Uterine smooth muscle cell (primary cell): ENCODE measurements at places on chromosomes 12 and 14. TPM values are rescaled to one million over a fixed set of nuclear protein-coding genes. Genes with fewer than 3 reads are reported as not detected.

SOX5 gene
- 15.7 and 18.2 TPM in 2 replicates for total RNA-seq

RDH12 gene
- total RNA-seq: under 0.01 TPM in 1 of 2 replicates, not detected in the other

HHIPL1 gene
- total RNA-seq: 4.5 and 11.2 TPM in 2 replicates

ADAM20 gene
- 1.00 and 1.1 TPM in 2 replicates for total RNA-seq

CD27 gene
- total RNA-seq: 0.12 TPM in 1 of 2 replicates, not detected in the other

RHEBL1 gene
- 0.62 and 1.8 TPM in 2 replicates for total RNA-seq

KCNA1 gene
- under 0.01 TPM in 1 of 2 replicates, not detected in the other for total RNA-seq

LRRC9 gene
- total RNA-seq: under 0.01 TPM in 1 of 2 replicates, not detected in the other

MGP gene
- 4.0 and 45.0 TPM in 2 replicates for total RNA-seq

AICDA gene
- total RNA-seq: not detected in 2 replicates

PPP4R4 gene
- total RNA-seq: 3.2 and 4.9 TPM in 2 replicates

PACS2 gene
- total RNA-seq: 34.5 and 65.5 TPM in 2 replicates

KRT8 gene
- 7.7 and 9.7 TPM in 2 replicates for total RNA-seq

SLC6A12 gene
- not detected in 2 replicates for total RNA-seq

AQP6 gene
- 0.12 TPM in 1 of 2 replicates, not detected in the other for total RNA-seq

TNS2 gene
- 27.6 and 30.5 TPM in 2 replicates for total RNA-seq

TAS2R46 gene
- 2.6 and 4.8 TPM in 2 replicates for total RNA-seq

CLEC14A gene
- 1.00 and 2.4 TPM in 2 replicates for total RNA-seq

AQP2 gene
- total RNA-seq: not detected in 2 replicates

GPR84 gene
- total RNA-seq: not detected in 2 replicates

TRHDE gene
- 87.2 and 109 TPM in 2 replicates for total RNA-seq

NFE2 gene
- not detected in 2 replicates for total RNA-seq

RNU6-7 gene
- not detected in 2 replicates for total RNA-seq

VRTN gene
- not detected in 2 replicates for total RNA-seq

HOXC11 gene
- not detected in 2 replicates for total RNA-seq

HSPA2 gene
- total RNA-seq: 5.8 and 7.5 TPM in 2 replicates

OASL gene
- 0.22 and 0.50 TPM in 2 replicates for total RNA-seq

ACOT6 gene
- total RNA-seq: 0.12 TPM in 1 of 2 replicates, not detected in the other

INHBE gene
- 2.1 and 17.0 TPM in 2 replicates for total RNA-seq

NANOG gene
- not detected in 2 replicates for total RNA-seq

PRKD1 gene
- total RNA-seq: 8.3 and 10.7 TPM in 2 replicates

TDRD9 gene
- 0.22 and 2.2 TPM in 2 replicates for total RNA-seq

FOXA1 gene
- not detected in 2 replicates for total RNA-seq

KSR2 gene
- total RNA-seq: under 0.01 TPM in 1 of 2 replicates, not detected in the other

STAT6 gene
- 55.6 and 61.0 TPM in 2 replicates for total RNA-seq

MDM2 gene
- total RNA-seq: 96.2 and 162 TPM in 2 replicates

RAD51AP1 gene
- total RNA-seq: 10.6 and 41.9 TPM in 2 replicates

EIF5 gene
- 155 and 230 TPM in 2 replicates for total RNA-seq

GPR162 gene
- total RNA-seq: 5.0 and 6.0 TPM in 2 replicates

PLA2G1B gene
- total RNA-seq: not detected in 2 replicates

NAP1L1 gene
- total RNA-seq: 250 and 264 TPM in 2 replicates

LGR5 gene
- total RNA-seq: not detected in 2 replicates

MYRFL gene
- total RNA-seq: not detected in 2 replicates

KRT74 gene
- not detected in 2 replicates for total RNA-seq

HCFC2 gene
- total RNA-seq: 25.6 and 28.1 TPM in 2 replicates

SAMD15 gene
- 2.2 and 3.0 TPM in 2 replicates for total RNA-seq

NUAK1 gene
- total RNA-seq: 9.8 and 34.4 TPM in 2 replicates

LALBA gene
- not detected in 2 replicates for total RNA-seq

PIK3C2G gene
- not detected in 2 replicates for total RNA-seq

TMEM120B gene
- total RNA-seq: 15.7 and 16.7 TPM in 2 replicates

NTN4 gene
- 2.9 and 8.5 TPM in 2 replicates for total RNA-seq

CRIP1 gene
- 0.11 and 0.50 TPM in 2 replicates for total RNA-seq
